ENCODE measurements at places on chromosomes 7 and 10.
A peak's percentile ranks its signal among the peaks of the same experiment; 100 is the strongest.

DNA sequence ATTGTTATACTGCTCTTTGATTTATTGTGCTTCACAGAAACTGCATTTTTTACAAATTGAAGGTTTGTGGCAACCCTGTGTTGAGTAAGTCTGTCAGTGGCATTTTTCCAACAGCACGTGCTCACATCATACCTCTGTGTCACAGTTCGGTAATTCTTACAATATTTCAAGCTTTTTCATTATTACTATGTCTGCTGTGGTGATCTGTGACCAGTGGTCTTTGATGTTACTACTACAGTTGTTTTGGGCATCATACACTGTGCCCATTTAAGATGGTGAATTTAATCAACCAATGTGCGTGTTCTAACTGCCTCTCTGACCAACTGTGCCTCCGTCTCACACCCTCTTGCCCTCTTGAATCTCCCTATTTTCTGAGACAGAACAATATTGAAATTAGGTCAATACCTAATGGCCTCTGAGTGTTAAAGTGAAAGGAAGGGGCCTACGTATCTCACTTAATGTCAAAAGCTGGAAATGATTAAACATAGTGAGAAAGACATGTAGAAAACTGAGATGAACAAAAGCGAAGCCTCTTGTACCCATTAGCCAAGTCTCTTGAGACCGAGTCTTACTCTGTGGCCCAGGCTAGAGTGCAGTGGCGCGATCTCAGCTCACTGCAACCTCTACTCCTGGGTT lies 20.2 kb upstream of the ASL start:
- DNase-seq: peak; percentile 49

DNA sequence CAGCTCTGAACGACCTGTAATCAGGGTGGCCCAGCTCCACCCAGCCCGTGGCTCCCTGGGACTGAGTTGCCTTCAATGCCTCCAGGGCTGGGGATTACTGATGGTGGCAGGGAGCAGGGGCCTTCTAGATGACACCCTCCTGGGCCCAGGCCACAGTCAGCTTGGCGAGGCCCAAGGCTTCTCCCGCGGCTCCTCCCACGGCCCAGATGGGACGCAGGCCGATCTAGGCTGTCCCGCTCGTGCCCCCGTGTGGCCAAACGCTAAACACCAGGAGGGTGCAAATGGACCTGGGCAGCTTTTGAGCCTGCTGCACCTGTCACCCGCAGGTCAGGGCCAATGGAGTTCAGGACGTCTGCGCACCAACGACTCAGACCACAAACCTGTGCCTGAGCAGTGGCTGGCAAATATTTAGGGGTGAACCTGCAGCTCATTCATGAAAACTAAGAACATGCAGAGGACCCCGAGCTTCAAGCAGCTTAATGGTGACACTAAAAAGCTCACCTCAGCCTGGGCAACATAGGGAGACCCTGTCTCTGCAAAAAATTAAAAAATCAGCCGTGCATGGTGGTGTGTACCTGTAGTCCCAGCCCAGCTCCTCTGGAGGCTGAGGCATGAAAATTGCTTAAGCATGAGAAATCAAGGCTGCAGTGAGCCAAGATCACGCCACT lies 43.2 kb downstream of the ASB13 start:
- peak; percentile 69 for DNase-seq

GRCh38 chr7:106110885-106111654 lies 1.0 kb downstream of the SYPL1 start:
- peak; percentile 29 for DNase-seq

- DNase-seq: no peak
Observed at GRCh38 chr10:15542817-15543216, 171.7 kb upstream of the FAM171A1 start.

DNA sequence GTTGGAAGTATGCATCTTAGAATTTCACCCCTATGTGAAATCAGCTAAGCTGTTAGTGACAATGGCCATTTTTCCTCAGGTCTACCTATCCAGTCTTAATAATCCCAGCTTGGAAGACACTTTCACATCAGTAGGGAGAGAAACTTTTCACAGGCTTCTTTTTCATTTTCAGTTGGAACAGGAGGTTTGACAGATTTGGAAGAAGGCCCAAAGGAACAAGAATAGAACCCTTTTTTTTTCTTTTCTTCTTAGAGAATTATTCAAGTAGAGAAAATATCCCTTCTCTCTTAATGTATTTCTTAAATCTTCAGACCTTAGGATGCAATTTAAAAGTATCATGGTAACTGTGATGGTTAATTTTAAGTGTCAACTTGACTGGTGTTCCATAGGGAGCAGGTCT lies 410.5 kb upstream of the C7orf33 start:
- no peak for DNase-seq

GRCh38 chr7:152333134-152333533 lies 102.7 kb downstream of the KMT2C start:
- no peak for DNase-seq

DNA sequence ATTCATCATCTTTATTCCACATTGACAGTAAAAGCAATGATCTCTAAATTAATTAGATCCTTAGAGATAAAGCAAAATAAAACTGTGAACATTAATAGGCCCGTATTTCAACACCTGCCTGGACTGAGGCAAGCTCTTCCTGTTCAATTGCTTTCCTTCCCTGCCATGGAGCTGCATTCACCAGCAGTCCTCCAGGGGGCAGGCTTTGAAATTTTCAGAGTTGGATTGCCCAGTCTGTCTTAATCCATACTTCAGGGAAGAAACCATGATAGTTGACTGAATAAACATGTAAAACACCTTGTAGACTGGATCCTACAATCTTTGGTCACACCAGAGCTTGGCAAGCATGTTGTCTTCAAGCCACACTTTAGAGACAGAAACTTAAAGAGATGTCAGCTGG lies 936.6 kb downstream of the NRG3 start:
- no peak for DNase-seq

DNA sequence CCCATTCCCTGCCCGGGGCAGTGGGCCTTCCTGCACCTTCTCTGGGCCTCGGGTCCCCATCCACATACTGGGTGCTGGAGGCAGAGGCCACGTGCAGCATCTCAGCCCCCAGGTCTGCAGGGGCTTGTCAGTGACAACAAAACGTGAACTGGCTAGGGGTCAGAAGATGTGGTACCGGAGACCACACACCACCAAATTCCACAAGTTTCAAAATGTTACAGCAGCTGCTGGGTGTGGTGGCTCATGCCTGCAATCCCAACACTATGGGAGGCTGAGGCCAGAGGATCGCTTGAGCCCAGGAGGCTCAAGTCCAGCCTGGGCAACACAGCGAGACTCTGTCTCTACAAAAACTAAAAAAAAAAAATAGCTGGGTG lies 62.1 kb upstream of the DNAAF5 start:
- no peak for DNase-seq

GRCh38 chr7:101216001-101216859 lies 1.2 kb downstream of the PLOD3 start:
- DNase-seq: peak; percentile 7

DNA sequence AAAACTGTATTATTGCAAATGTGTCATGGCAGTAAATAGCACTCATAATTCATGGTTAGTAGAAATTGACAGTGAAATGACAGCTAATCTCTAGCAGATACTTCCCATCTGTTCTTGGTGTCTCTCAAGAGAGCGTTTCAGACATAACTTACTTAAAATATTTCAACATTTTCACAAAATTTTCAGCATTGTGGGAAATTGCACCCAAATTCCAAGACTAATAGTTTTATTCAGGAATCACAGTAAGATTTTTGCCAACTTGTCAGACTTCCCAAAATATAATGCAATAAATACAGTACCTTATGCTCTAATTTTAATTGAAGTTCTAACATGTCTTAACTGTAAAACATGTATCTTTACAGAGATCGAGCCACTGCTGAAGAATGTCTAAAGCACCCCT lies 41.2 kb downstream of the STK17A start:
- no peak for DNase-seq

GRCh38 chr10:129962031-129962871 lies 1.8 kb downstream of the EBF3 start:
- DNase-seq: no peak

GRCh38 chr7:44123190-44124003 lies at the start of gene POLD2:
Gene POLD2, minus strand, starts transcription at chr7:44123548. Its CDS starts 1,495 bp downstream, at chr7:44122053.
- peak; percentile 95 for DNase-seq

GRCh38 chr7:786472-787255 lies 45.6 kb upstream of the SUN1 start:
- DNase-seq: peak; percentile 42

GRCh38 chr10:13844651-13845050 lies 257.9 kb downstream of the PRPF18 start:
- DNase-seq: no peak

- no peak for DNase-seq
Observed at GRCh38 chr10:69952069-69952800, 100.4 kb upstream of the MACROH2A2 start.

DNA sequence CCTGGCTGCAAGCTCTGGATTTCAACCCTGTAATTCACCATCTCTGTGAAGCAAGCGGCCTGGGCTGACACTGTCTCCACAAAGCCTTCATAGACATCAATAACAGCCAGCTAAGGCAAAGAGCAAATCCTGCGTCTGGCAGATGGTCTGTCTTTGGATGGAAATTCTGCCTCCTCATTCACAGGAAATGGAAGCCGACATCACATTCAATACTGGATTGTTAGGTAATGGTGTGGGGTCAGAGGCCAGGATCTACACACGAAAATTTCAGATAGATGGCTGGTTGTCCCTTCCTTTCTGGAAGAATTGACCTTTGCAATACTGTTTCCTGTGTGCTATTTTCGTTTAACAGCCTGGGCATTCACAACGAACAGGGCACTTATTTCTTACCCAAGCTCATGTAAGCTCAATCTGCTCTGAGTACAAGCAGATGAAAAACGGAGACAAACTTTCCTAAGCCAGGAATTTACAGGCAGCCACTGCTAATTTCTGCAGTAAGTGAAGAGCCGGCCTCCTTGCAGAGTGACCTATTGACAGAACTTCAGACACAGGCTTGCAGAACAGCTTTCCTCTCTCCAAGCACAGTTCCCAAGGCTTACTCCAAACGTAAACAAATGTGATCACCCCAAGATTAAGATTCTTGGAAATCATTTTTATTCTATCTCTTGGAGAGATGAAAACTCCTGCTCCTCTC lies 3.1 kb upstream of the ADAM12 start:
- peak; percentile 39 for DNase-seq

DNA sequence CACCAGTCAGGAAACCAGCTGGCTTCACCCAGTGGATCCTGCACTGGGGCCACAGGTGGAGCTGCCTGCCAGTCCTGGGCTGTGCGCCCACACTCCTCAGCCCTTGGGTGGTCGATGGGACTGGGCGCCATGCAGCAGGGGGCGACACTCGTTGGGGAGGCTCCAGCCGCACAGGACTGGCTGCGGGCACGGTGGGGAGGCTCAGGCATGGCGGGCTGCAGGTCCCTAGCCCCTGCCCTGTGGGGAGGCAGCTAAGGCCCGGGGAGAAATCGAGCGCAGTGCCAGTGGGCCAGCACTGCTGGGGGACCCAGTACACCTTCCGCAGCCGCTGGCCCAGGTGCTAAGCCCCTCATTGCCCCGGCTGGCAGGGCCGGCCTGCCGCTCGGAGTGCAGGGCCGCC lies 12.4 kb upstream of the NRG3 start:
- DNase-seq: no peak

DNA sequence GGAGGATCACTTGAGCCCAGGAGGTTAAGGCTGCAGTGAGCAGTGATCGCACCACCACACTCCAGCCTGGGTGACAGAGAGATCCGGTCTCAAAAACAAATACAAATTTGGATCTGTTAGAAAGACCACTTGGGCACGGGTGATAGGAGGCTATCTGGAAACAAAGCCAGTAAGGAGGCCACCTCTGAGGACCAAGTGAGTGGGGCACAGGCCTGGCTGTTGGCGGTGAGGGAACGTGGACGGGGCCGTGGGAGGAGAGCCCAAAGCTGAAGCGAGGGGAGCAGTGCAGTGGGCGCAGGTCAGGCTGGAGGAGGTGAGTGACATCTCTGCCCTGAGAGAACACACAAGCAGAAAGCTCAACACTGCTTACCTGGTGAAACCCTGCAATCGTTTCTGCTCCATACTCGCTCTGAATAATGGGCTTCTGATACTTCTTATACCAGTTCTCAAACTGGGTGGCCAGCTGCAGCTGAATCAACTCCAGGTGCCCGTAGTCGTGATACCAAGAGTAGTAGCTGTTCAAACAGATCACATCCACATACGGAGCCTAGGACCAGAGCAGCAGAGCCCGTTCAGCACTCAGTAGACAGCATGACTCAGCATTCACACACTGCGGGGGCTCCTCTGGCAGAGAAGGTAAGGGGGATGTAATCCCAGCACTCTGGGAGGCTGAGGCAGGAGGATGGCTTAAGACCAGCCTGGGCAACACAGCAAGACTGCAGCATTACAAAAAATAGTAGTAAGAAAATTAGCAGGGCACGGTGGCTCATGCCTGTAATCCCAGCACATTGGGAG lies 14.5 kb downstream of the GUSB start:
- no peak for DNase-seq

- no peak for DNase-seq
Observed at GRCh38 chr7:19368491-19368925, 223.3 kb upstream of the FERD3L start.

DNA sequence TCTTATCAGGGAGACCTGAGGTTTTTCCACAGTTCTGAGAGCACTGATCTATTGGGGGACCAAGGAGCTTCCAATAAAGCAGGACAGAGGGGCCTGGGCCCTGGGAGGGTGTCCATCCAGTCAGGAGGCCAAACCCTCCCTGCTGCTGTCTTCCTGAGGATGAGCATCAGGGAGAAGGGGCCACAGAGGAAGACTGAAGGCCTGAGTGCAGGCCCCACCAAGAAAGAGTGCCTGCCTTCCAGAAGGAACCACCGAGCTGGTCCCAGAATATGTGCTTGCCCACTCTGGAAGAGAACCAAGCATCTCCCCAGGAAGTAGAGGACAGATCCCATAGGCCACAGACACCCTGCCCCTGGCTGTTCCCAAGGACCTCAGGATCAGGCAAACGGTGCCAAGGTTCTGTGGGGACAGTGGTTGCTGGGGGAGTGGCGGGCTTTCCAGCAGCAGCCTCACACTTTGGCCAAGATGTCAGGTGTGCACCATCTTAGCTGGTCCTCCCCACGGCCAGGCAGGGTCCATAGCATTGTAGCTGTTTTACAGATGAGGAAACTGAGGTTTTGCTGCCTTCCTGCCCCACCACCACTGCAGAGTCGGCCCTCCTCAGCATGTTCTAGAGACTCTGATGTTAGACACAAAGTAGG lies 199.4 kb downstream of the GRID1 start:
- DNase-seq: no peak

DNA sequence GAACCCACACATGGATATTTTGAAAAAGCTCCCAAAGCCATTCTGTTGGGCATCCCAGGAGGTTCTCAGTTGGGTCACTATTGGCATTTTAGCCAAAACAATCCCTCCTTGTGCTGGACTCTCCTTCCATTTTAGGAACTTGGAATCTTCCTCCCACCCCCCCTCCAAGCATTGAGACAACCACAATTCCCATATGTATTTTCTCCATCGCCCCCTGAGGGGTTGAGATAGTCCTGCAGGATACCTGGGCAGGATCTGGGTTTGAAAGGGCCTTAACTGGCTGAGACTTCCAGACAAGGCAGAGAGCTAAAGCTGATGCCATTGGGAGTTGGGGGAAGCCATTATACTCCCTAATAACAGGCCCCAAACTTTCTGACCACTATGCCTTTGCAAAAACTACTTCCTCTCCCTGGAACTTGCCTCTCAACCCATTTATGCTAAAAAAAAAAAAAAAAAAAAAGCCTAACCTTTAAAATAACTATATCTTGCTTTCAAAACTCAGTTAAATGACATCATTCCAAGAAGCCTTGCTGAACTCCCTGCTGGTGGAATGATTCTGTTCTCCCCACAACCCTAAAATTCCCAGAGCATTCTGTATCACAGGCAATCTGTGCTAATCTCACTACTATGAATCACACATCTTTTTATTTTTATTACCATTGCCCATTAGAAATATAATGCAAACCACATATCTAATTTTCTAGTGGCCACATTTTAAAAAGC lies 77.5 kb upstream of the PDE1C start:
- no peak for DNase-seq

- DNase-seq: no peak
Observed at GRCh38 chr10:101311185-101312066, 42.5 kb upstream of the BTRC start.
